ENCODE measurements at places on chromosomes 7 and 10. TPM values are rescaled to one million over a fixed set of nuclear protein-coding genes. Genes with fewer than 3 reads are reported as not detected.

The SLC4A2 gene
- total RNA-seq, result 96.6 TPM

- H3K27ac ChIP-seq, result no peak overlapping the region
- no peaks in the 10 kb centered on the region for H3K4me1 ChIP-seq
- H3K4me3 ChIP-seq, result no peak overlapping the region
- no peaks in the 10 kb centered on the region for H3K27me3 ChIP-seq
Measured at GRCh38 chr10:89235073-89235798, 16.3 kb downstream of the LIPA start.

GRCh38 chr10:1158066-1158465 lies 101.9 kb downstream of the WDR37 start:
- H3K4me3 ChIP-seq, result no peak overlapping the region
- DNase-seq, result no peak
- H3K4me1 ChIP-seq, result no peaks in the 10 kb centered on the region
- no peak overlapping the region for H3K27ac ChIP-seq
- no peaks in the 10 kb centered on the region for H3K27me3 ChIP-seq
- H3K36me3 ChIP-seq, result no peaks in the 10 kb centered on the region

DNA sequence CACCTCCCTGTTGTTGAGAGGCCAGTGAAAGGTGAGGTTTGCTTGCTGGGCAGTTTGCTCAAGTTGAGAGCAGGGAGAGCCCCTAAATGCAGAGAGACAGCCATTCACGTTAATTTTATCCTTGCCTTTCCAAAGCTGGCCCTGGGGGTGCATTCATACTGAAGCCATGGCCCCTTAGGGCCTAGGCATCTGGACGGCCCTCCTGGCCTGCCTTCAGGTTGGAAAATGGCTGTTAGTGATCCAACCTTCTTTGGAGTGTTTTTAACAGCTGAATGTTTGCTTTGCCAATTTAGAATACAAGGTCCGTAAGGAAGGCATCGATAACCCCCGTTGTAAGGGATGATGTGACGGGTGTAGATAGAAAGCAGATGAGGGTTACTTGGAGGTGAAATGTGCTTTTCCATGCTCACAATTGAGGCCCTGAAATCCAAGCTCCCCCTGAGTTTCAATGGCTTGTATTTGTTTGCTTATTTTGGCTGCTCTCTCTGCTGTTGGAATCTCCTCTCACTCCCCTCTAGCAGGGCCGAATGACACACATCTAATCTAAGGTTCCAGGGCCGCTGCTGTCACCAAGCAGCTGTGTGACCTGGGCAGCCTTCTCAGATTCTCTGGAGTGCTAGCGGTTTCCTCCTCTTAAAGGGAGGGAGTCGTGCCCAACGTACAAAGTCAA lies 171.6 kb upstream of the MKI67 start:
- no peaks in the 10 kb centered on the region for H3K4me1 ChIP-seq
- no peak for DNase-seq
- H3K27me3 ChIP-seq, result no peaks in the 10 kb centered on the region
- no peak overlapping the region for H3K4me3 ChIP-seq
- H3K27ac ChIP-seq, result no peak overlapping the region
- H3K36me3 ChIP-seq, result no peaks in the 10 kb centered on the region

DNA sequence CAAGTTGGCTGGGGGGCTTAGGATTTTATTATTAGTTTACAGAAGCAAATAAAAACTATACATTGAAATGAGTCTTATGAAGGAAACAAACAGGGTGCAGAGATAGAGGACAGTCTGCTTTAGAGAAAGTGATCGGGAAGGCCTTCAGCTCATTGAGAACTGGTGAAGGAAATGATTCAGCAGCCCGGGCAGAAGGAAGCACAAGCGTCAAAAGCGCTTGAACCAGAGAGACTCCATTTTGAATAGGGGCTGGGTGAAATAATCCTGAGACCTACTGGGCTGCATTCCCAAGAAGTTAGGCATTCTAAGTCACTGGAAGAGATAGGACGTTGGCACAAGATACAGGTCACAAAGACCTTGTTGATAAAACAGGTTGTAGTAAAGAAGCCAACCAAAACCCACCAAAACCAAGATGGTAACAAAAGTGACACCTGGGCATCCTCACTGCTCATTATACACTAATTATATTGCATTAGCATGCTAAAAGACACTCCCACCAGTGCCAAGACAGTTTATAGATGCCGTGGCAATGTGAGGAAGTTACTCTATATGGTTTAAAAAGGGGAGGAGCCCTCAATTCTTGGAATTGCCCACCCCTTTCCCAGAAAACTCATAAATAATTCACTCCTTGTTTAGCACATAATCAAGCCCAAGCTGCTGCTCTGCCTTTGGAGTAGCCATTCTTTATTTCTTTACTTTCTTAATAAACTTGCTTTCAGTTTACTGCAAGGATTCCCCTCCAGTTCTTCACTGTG lies 83.1 kb upstream of the MPP7 start:
- DNase-seq, result no peak
- peaks cover 15% of the 10 kb centered on the region for H3K4me1 ChIP-seq
- no peaks in the 10 kb centered on the region for H3K36me3 ChIP-seq
- no peak overlapping the region for H3K4me3 ChIP-seq
- no peak overlapping the region for H3K27ac ChIP-seq

The ZPBP gene
- not detected for total RNA-seq

The CPVL gene
- total RNA-seq, result 167 TPM

DNA sequence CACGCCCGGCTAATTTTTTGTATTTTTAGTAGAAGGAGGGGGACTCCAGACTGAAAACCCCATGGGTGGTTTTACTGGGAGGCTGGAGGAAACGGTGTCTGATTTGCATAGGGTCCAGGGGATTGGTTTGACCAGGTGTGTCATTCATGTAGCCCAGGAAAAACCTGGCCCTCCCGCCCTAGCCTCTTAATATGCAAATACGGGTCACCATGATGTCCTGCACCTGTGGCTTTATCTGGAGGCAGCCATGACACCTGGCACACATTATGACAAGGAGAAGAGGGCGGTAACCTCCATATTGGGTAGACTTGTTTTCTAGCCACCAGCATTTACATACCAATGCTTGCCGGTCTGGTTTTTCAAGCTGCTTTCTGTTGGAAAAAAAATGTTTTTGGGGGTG lies 68.0 kb downstream of the TRIL start:
- no peak overlapping the region for H3K4me3 ChIP-seq
- H3K4me1 ChIP-seq, result no peaks in the 10 kb centered on the region
- no peak overlapping the region for H3K27ac ChIP-seq
- H3K27me3 ChIP-seq, result no peaks in the 10 kb centered on the region
- DNase-seq, result no peak

- peak overlapping the region; percentile 38 for H3K4me3 ChIP-seq
- no peaks in the 10 kb centered on the region for H3K27me3 ChIP-seq
- DNase-seq, result no peak
- peaks cover 22% of the 10 kb centered on the region for H3K4me1 ChIP-seq
Measured at GRCh38 chr7:143237366-143237765, 15.5 kb downstream of the TAS2R40 start.

DNA sequence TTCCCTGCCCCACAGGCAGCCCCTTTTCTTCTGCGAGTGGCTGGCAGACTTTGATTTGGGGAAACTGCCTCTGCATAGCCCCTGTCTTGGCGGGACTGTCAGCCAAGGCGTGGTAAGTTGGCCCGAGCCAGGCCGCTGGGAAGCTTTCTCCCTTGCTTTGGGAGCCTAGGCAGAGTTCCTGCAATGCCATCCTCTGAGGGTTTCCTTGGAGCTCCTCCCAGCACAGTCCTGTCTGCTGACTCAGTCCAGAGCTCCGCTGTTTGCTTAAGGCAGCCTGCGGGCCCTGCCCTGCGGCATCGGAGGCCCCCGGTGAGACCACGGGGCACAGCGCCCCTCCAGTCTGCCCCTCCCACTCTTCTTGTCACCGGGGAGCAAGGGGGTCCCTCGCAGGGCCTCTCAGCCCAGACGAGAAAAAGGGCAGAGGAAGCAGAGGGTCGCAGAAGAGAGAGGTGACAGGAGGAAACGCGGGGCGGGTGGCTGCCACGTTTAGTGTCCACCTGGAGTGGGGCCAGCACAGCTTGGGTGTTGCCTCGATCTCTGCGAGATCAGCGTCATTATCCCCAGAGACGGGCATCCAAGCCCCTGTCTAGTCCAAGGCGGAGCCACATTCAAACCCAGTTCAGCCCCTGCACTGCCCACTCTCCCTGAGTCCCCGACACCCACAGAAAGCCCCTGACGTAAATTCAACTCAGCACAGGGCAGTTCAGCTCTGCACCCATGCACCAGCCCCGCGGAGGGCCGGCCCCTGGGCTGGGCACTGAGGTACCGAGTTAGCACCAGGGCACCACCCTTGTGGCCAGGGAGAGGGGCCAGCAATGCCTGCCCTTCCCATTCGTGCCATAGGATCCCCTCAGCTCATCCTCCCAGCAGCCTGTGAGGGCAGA lies 59.0 kb upstream of the CHST15 start:
- H3K27ac ChIP-seq, result peak overlapping the region; percentile 94
- H3K4me3 ChIP-seq, result no peak overlapping the region
- peaks cover 44% of the 10 kb centered on the region for H3K4me1 ChIP-seq
- no peaks in the 10 kb centered on the region for H3K27me3 ChIP-seq
- DNase-seq, result peak; percentile 84

DNA sequence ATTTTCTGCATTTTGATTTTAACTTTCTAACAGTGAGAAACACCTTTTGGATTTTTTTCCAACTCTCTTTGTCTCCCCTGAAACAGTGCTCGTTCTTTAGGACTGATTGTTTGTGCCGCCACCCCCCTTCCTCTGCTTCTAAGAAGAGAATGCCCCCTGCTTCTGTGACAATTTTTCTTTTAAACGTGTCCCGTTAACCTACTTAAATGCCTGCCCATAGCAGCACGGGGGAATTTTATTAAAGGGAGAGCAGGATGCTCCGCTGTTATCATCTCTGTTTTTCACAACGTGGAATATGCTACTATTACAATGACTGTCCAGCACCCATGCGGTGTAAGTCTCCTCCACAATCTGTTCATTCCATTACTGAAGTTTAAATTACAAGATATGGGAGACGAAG lies 67.8 kb downstream of the SVIL start:
- H3K27me3 ChIP-seq, result no peaks in the 10 kb centered on the region
- H3K36me3 ChIP-seq, result peaks cover 7% of the 10 kb centered on the region
- no peaks in the 10 kb centered on the region for H3K4me1 ChIP-seq
- no peak overlapping the region for H3K4me3 ChIP-seq

GRCh38 chr7:157986051-157986450 lies 601.6 kb downstream of the PTPRN2 start:
- H3K27me3 ChIP-seq, result no peaks in the 10 kb centered on the region
- H3K4me1 ChIP-seq, result no peaks in the 10 kb centered on the region
- no peak overlapping the region for H3K27ac ChIP-seq
- no peaks in the 10 kb centered on the region for H3K36me3 ChIP-seq

DNA sequence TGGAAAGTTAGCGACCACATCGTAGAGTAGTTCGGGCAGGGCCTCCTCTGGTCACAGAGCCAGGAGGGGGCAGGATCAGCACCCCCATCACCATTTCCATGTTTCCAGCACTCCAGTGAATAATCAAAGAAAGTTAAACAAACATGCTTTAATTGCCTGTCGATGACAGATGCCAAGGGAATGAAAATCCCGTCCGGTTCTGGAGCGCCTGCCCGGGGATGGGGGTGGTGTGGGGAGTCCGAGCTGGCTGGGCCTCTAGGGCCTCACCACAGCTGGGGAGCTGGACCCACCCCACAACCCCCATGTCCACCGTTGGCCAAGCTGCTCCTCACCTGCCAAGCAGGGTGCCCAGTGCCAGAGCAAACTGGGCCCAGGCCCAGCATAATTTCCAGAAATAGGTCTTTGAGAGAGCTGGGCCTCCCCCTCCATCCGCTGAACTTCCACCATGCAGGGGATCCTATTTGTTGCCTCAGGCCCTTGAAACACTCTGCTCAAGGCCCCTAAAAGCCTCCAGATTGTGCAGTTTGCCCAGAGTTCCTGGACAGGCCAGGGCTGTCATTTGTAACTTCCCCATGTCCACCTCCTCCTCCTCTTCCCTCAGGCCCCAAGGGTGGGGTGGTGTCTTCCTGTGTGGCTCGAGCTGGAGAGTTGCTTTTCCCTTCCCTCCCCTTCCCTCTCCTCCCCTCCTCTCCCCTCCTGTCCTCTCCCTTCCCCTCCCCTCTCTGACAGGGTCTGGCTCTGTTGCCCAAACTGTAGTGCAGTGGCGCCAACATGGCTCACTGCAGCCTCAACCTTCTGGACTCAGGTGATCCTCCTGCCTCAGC lies 101.0 kb downstream of the MYL10 start:
- H3K4me3 ChIP-seq, result no peak overlapping the region
- no peaks in the 10 kb centered on the region for H3K27me3 ChIP-seq
- peak overlapping the region; percentile 32 for H3K27ac ChIP-seq
- H3K4me1 ChIP-seq, result no peaks in the 10 kb centered on the region
- no peaks in the 10 kb centered on the region for H3K36me3 ChIP-seq

DNA sequence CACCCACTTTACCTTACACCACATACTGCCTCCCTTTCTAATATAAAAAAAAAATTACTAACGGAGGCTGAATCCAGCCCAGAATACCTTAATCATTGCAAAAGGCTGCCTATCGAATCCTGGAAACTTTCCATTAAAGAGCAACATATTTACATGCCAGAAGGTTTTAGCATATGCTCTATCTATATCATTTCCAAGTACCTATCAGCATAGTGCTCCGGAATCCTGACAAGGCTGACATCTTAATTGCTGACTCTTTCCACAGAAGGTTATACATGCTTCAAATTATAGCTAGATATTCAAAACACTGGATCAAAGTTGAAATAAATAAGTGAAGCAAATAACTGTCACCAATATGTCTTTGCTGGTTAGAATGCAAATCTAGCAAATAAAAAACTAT lies 170.9 kb upstream of the CDK1 start:
- no peaks in the 10 kb centered on the region for H3K36me3 ChIP-seq
- no peak for DNase-seq
- peak overlapping the region; percentile 25 for H3K27ac ChIP-seq
- no peaks in the 10 kb centered on the region for H3K27me3 ChIP-seq
- H3K4me1 ChIP-seq, result peaks cover 4% of the 10 kb centered on the region

GRCh38 chr7:149733924-149734790 lies 39.2 kb downstream of the ZNF467 start:
- peak; percentile 69 for DNase-seq
- no peak overlapping the region for H3K27ac ChIP-seq
- H3K4me1 ChIP-seq, result peaks cover 17% of the 10 kb centered on the region
- no peak overlapping the region for H3K4me3 ChIP-seq
- no peaks in the 10 kb centered on the region for H3K27me3 ChIP-seq

The COL1A2 gene
- 166 TPM for total RNA-seq

The GFRA1 gene
- total RNA-seq, result 36.5 TPM

DNA sequence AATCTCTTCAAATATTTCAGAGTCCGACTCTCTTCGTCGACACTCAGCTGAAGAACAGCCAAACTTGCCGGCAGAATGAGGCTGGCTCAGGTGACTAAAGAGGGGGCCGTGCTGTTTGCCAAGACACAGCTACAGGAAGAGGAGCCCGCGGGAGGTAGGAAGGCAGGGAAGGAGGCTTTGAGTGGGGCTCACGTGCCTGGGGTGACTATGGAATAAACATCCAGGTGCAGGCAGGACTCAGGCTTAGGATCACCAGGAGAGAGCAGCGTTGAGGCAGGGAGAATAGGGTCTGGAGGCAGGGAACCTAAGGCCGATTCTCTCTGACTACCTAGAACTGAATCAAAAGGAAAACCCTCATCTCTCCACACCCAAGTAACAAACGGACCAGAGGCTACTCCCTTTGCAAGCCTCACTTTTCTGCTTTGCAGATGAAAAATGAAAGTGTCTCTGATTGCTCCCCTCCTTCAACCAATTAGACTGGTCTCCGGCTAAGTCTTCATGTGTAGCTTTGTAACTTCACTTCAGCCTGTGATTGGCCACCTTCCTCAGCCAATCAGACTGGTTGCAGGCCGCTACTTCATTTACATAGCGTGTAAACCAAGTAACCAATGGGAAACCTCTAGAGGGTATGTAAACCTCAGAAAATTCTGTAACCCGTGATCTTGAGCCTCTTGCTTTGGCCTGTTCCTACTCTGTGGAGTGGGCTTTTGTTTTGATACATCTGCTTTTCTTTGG lies 19.7 kb upstream of the BNIP3 start:
- peaks cover 7% of the 10 kb centered on the region for H3K27me3 ChIP-seq
- no peak overlapping the region for H3K27ac ChIP-seq
- no peak for DNase-seq
- no peak overlapping the region for H3K4me3 ChIP-seq
- no peaks in the 10 kb centered on the region for H3K36me3 ChIP-seq

The GDF2 gene
- total RNA-seq, result not detected

The LOXL4 gene
- 6.1 TPM for total RNA-seq

The MACC1 gene
- total RNA-seq, result 10.6 TPM

The CALHM2 gene
- total RNA-seq, result 91.6 TPM

All from spleen (tissue), 13 donors.